Spleen (tissue), 13 donors: ENCODE measurements at places on chromosomes 7 and 10. TPM values are rescaled to one million over a fixed set of nuclear protein-coding genes. Genes with fewer than 3 reads are reported as not detected.

The EBLN1 gene
- not detected for total RNA-seq

- DNase-seq = no peak
Observed at GRCh38 chr10:127978481-127978880, 71.6 kb downstream of the PTPRE start.

The SKAP2 gene
- total RNA-seq = 61.2 TPM

GRCh38 chr10:132136689-132137088 lies 50.1 kb upstream of the DPYSL4 start:
- DNase-seq = peak; percentile 52

The SFTPA1 gene
- total RNA-seq = 1.4 TPM

- no peak for DNase-seq
Observed at GRCh38 chr7:154836021-154836448, 166.9 kb downstream of the PAXIP1 start.

- DNase-seq = peak; percentile 25
Observed at GRCh38 chr10:71081912-71082311, 130.5 kb upstream of the UNC5B start.

The C10orf95 gene
- total RNA-seq = not detected

GRCh38 chr10:114432566-114433093 lies 28.3 kb upstream of the AFAP1L2 start:
- no peak for DNase-seq

DNA sequence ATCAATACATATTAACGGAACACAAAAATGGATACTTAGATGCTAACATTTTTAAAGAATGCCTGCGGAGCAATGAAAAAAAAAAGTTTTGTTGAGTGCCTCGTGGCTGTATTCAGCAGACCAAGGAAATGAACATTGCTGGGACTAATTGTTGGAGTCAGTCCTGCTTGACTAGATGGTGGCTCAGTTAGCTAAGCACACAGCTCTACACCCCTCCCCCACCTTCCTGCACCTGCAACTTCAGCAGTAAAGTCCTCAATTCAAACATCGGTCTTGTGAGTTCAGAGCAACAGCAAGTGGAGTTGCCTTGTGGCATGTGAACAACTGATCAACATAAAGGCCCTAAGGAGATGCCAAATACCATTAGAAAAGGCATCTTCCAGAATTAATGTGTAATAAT lies 326.0 kb upstream of the NPSR1 start:
- DNase-seq = no peak

The TCTN3 gene
- total RNA-seq = 25.0 TPM

DNA sequence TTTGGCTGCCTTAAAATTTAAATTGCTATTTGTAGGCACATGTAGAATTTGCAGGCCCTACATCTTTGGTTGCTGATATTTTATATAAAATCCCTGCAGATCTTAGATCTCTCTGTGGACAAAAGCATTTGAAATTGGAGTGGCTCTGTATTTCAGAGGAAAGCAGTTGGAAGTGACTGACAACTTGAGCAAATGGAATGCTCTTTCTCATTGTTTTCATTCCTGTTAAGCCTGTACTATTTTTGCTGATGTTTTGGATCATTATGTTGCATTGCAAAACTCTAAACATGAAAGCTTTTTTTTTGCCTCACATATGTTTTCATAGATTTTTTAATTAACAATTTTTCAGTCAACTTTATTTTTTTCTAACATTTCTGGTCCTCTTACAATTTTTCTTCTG lies 251.2 kb upstream of the MDFIC start:
- no peak for DNase-seq

DNA sequence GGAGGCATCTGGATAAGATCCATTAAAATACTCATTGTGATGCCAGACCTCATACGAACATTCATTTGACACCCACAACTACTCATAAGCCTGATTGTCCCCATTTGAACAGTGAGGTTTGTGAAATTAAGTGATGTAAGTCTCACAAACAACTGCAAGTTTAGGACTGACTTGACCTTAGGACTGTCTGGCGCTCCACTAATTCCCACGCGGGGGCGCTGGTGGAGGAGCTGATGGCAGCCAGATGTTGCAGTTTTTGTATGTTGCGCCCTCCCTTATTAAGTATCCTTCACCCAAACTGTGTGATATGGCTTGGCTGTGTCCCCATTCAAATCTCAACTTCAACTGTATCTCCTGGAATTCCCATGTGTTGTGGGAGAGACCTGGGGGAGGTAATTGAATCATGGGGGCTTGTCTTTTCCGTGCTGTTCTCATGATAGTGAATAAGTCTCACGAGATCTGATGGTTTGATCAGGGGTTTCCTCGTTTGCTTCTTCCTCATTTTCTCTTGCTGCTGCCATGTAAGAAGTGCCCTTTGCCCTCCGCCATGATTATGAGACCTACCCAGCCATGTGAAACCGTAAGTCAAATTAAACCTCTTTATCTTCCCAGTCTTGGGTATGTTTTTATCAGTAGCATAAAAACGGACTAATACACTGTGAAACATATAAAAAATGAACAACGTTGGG lies 20.3 kb upstream of the TIAL1 start:
- DNase-seq = peak; percentile 55

DNA sequence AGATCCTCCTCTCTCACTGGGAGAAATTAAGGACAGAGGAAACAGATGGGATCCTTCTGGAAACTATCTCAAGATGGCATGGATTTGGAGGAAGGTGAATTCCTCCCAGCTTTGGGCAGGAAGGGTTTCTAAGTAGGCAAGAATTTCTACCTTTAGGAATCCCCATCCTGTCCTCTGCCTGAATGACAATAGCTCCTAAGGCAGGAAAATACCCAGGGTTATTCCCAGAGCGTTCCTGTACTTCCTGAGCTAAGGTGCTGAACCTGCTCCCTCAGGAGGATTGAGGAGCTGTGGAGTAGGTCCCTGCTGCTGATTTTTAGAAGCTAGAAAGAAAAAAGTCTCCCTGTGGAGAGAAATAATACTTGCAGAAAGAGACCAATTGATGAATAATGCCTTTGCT lies 568 bp downstream of the MGAM2 start:
- no peak for DNase-seq

DNA sequence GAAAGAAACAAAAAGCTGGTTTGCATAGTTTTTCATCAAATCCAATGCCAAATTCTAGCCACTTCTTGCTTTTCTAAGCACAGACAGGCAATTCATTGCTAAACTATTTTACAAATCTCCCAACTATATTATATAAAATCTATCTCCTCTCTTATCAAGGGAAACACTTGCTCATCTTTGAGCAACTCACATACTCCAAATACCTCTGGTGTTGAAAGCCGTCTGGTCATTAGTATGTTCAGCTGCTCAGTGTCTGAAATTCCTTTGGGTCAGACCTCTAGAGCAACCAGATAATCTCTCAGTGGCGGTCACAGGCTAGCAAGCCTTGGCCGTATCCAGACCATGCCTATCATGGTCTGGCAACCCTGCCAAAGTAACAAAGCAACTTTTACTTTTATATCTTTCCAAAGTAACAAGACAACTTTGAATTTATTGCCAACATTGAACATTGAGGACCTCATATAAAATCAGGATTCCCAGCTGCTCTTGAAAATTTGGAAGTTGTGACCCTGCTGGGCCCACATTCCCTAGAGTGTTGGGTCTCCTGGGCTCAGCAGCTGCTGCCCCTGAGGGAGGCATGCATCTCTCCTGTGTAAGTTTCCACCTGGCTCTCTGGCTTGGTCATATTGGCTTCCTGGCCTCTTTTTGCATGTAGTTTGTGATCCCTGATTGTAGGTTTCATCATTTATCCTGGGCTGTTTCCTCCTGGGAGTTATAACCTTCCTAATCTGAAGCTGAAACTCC lies 56.8 kb upstream of the LANCL2 start:
- no peak for DNase-seq

GRCh38 chr7:39950473-39951225 lies 593 bp downstream of the CDK13 start:
- DNase-seq = peak; percentile 95

The BRAT1 gene
- 36.4 TPM for total RNA-seq

The CD36 gene
- total RNA-seq = 786 TPM

DNA sequence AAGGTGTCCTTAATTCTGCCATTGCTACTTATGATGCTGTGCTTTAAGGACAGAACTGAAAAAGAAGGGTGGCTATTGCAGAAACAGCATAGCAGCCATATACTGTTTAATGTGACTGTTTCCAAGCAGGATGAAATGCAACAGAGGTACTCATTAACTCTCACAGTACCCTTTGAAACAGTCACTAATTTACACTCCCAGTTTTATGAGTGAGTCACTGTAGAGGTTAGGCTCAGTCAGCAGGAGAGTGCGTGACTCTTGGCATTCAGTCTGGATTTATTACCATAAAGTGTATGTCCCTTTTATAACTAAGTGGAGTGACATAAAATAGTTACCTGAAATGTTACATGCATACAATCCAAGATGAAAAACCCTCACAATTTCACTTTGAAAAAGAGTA lies 27.7 kb downstream of the ALDH18A1 start:
- DNase-seq = no peak

The CYP17A1 gene
- not detected for total RNA-seq

The LRRC4 gene
- 43.4 TPM for total RNA-seq

The RARRES2 gene
- 39.7 TPM for total RNA-seq

- DNase-seq = no peak
Observed at GRCh38 chr10:26571655-26572054, 125.8 kb upstream of the PDSS1 start.

DNA sequence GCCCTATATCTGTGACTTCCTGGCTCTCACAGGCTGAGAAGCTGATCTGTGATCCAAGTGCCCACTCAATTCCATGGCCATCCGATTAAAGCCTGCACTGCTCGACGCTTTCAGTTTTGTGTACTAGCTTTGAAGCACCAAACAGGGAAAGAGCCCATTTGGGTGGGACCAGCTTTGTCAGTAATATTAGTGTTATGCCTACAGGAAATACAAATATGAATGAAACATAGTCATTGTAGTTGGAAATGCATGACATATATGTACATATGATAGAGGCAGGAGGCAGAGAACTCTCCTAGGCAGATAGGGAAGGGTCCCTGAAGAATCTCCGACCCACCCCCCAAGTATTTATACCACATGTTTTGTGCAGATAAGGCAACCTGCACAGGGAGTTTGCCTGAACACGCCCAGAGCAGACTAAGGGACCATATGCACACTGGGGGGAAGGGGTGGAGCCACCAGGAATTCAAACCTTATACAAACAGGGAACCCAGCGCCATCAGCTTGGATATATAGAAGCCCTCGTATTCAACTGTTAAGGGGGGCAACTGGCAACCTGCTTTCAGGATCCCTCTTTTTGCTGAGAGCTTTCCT lies 653.2 kb downstream of the PARD3 start:
- DNase-seq = no peak

DNA sequence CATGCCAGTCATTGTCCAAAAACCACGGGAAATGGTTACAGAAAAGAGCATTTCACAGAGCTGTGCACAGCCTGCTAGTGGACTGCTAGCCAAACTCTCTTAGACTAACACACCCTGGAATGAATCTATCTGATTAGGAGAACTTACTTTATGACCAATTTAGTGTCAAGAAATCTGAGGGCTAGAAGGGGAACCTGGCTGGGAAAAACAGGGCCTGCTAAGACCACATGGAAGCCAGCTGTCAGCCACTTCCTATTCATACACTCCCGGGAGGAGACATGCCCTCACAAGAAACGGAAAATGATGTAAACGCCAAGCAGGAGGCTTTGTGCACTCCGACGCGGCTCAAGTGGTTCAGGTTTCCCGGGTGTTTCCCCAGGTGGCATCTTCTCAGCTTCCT lies 54.8 kb downstream of the MPP7 start:
- no peak for DNase-seq

DNA sequence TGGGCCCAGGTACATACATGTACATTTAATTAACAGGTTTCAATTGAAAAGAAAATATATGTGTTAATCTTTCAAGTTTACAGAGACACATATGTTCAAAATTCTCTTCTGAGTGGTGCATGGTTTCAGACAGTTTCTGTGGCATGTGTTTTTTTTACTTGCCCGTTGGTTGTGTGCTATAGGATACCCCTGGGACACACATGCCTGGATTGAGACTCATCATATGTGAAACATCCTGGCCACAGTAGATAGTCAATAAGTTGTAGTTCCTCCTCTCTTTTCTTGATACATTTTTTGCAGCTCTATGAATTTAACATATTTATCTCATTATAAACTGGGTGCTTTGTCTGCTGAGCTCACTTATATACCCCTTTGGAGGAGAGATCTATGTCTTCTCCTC lies 207.8 kb upstream of the CTBP2 start:
- no peak for DNase-seq

- DNase-seq = peak; percentile 91
Observed at GRCh38 chr10:103685880-103686669, 169.3 kb downstream of the SH3PXD2A start.

DNA sequence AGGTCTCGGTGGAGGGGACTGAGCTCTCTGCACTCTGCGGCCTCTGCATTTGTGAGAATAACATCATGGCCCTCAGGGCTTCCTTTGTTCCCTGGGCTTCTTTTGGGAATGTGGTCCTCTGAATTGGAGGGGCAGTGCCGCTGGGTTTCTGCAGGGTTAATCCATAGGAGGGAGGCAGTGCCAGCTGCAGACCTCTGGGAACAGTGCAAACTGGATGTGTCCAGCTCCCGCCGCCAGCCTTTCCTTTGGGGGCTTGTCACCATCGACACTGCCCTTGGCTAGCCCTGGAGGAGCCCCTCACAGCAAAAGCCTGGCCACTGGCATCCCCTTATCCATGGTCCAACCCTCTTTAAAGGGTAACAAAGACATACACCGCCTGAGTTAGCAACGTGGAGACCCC lies 174.0 kb downstream of the WDR37 start:
- DNase-seq = peak; percentile 51

The PTPRZ1 gene
- total RNA-seq = 2.2 TPM

The MOGAT3 gene
- total RNA-seq = not detected

DNA sequence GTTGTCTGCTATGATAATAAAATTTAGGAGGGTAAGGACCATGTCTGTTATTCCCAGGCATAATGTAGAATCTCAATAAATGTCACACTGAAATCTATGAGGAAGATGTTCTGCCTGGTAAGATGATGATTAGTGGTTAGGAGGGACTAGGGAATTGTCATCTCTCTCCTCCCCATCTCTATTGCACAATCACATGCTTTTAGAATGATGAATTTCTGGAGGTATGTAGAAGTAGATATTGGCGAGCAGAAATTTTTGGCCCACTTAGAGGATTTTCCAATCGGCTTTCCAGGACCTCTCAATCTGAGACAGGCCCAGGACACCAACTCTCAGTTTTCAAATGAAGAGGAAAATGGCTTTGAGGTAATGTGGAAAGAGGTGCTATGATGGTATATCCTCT lies 2.0 kb upstream of the PITX3 start:
- DNase-seq = no peak

DNA sequence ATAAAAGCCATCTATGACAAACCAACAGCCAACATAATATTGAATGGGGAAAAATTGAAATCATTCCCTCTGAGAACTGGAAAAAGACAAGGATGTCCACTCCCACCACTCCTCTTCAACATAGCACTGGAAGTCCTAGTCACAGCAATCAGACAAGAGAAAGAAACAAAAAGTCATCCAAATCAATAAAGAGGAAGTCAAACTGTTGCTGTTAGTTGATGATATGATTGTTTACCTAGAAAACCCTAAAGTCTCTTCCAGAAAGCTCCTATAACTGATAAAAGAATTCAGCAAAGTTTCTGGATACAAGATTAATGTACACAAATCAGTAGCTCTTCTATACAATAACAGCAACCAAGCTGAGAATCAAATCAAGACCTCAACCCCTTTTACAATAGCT lies 285.1 kb upstream of the PHF14 start:
- DNase-seq = no peak
